ENCODE measurements at places on chromosomes 5 and 9.

DNA sequence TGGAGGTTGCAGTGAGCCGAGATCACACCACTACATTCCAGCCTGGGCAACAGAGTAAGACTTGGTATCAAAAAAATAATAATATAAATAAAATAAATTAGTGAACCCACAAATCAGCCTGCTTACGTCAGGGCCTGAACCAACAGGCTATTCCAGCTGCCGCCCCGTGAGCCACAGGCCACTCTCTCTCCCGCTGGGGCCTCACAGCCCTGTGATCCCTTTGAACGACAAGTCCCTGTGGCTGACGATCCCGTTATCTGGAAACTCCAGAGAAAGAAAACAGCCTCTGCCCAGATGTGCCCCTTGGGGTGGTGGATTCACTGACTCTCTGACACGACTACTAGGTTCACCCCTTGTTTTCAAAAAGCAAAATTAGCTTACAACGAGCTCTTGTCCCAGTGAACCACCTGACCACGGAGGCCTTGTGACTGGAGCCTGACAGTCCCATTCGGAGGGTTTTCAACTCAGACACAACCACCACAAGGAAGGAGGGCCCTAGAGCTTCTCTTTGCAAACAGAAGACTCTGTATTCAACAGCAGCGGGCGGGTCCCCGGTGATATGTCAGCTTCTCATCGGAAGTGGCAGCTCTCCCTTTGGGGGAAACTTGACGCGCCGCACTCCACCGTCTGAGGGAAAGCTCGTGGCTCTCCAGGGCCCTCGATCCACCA lies 4.4 kb upstream of the DIPK1B start:
- no peak for DNase-seq

- no peak for DNase-seq
Measured at GRCh38 chr5:97127727-97128126, 14.7 kb downstream of the LIX1 start.

GRCh38 chr9:70979966-70980365 lies 141.5 kb downstream of the TRPM3 start:
- DNase-seq: peak; percentile 56

- no peak for DNase-seq
Measured at GRCh38 chr9:100587375-100587774, 9.5 kb downstream of the CAVIN4 start.

DNA sequence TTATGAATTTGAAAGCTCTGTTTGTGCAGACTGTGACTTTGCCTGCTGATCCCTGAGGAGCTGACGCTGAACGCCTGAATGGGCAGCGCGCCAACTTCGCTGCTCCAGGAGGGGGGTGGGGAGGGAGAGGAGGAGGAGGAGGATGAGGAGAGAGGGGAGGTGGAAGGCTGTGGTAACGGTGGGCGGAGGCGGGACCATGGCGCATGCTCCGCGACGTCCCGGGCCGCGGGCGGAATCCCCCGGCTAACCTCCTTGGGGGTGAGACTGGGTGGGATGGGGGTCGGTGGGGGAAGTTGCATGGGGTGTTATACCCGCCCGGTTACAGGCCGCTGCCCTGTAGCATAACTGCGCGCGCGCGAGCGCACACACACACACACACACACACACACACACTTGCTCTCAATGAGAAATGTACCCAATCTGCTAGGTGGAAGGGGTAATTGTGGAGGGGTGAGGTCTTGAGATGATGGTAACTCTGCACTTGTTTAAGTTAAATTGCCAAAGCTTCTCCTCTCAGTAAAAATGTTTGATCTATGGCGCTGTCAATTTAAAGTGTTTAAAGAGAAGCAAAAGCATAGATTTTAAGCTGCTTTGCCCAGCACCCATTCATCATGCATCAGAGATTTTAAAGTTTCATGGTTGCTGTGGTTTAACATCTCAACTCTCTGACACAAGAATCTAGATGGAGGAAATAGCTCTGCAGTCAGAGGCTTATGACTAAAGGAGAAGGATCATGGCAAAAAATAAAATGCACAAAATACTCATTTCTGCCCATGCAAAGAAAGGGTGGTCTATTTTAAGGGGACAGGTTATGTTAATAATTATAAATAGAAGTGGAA lies 76.6 kb upstream of the TBCA start:
- DNase-seq: peak; percentile 38

- DNase-seq: no peak
Measured at GRCh38 chr9:136691316-136692184, 4.3 kb upstream of the AGPAT2 start.

GRCh38 chr5:107289030-107289714 lies 381.6 kb downstream of the EFNA5 start:
- DNase-seq: no peak

DNA sequence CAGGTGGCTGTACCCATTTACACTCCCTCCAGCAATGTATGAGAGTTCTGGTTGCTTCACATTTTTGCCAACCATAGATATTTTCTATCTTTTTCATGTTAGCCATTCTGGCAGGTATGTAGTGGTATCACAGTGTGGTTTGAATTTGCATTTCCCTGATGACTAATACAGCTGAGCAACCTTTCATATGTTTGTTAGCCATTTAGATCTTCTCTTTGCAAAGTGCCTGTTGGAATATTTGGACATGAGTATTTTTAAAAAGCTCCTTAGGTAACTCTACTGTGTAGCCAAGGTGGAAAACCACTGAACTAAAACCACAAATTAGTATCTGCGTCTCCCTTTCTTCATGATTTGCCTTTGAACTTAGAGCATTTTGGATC lies 31.9 kb downstream of the IRF1 start:
- peak; percentile 52 for DNase-seq

DNA sequence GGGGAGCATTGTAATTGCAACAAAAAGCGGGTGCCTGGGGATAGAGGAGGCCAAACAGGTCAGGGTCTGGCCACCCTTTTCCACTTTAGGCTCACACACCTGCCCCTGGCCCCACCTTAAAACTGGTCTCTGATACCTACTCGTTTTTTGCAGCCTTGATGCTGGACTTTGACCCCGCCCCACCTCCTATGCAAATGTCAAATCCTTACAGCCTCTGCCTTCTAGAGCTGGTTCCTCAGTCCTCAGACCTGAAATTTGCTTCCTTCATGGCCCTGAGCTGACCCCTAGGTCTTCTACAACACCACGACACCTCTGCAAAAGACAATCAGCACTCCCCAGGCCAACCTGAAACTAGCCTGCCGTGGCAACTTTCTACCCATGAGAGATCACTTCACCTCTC lies 37.7 kb downstream of the SMIM23 start:
- no peak for DNase-seq

GRCh38 chr9:106707738-106708474 lies 155.1 kb upstream of the ZNF462 start:
- no peak for DNase-seq

GRCh38 chr5:113089653-113090335 lies 113.2 kb downstream of the DCP2 start:
- no peak for DNase-seq

DNA sequence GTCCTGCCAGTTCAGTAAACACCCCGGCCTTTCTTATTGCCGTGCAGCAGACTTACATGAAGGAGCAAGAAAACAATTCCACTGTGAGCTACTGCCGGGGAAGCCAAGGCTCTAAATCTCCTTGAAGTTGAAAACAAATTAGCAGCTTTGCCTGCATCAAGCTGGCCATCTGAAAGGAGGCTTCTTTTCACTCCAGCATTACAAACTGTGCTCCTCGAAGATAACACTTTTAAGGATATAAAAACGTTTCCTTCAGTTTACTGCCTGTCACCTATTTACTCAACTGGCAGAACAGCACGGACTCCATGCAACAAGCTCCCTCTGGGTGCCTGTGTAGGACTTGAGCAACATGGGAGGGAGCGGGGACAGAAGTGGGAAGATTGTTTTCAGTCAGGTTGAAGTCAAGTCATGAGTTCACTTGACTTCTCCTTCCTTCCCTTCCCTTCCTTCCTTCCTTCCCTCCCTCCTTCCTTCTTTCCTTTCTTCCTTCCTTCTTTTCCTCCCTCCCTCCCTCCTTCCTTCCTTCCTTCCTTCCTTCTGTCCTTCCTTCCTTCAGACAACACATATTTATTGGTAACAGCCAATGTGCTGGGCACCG lies 67.4 kb downstream of the ZNF608 start:
- no peak for DNase-seq
